ENCODE measurements at places on chromosomes 11 and 22.

GRCh38 chr11:77593883-77594282, 4.1 kb downstream of the AQP11 start:
- DNase-seq, result no peak

GRCh38 chr11:77596626-77597025, 6.9 kb downstream of the AQP11 start:
- no peak for DNase-seq

DNA sequence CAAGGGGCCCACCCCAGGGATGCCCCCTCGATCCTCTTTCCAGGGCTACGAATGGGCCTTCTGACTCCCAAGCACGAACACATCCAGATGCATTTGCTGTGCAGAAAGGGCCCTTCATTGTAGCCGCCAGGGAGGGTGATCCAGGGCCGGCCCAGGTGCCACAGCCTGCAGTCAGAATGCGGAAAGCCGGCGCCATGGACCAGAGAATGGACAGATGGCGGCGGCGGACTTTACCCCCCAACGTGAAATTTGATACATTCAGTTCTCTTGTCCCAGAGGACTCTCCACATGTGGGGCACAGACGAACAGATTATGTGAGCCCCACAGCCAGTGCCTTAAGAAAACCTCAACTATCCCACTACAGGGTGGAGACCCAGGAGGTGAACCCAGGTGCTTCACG, 87.2 kb downstream of the KIAA1671 start:
- DNase-seq, result no peak

- no peak for DNase-seq
These were observed 759.4 kb downstream of the OPCML start for GRCh38 chr11:132772703-132773545.

- DNase-seq, result no peak
These were observed 38.0 kb downstream of the TMEM45B start for GRCh38 chr11:129853518-129854231.

DNA sequence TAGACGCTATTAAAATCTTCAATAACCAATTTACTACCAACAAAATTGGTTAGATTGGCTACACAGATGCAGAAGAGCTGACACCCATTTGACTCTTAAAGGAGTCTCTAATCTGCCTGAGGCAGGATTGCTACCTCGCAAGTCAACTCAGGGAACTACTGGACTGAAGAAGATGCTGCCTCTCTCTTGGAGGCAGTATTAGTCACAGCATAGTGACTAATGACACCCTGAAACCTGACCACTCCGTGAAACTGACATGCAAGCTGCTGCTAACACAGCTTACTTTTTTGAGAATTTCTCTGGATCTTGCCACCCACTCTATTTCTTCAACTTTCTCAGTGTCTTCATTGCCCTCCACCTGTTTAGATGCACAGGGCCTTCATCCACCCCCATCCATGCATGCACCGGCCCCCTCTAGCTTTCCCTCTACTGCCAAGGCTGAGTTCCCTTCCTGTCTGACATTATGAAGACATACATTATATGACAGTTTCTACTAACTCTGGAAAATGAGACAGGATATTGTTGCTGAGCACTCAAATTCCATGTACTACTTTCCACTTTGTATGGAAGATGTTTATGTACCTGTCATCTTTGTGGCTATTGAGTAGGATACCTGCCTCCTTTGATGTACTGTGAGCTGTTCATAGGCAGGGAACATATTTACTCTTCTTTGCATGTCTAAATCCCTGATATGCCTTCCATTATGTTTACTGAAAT, 183.2 kb downstream of the MSANTD4 start:
- no peak for DNase-seq

- DNase-seq, result no peak
These were observed 4.0 kb downstream of the CCDC90B start for GRCh38 chr11:83282084-83282716.

- no peak for DNase-seq
These were observed 8.9 kb downstream of the YPEL1 start for GRCh38 chr22:21726650-21727049.

DNA sequence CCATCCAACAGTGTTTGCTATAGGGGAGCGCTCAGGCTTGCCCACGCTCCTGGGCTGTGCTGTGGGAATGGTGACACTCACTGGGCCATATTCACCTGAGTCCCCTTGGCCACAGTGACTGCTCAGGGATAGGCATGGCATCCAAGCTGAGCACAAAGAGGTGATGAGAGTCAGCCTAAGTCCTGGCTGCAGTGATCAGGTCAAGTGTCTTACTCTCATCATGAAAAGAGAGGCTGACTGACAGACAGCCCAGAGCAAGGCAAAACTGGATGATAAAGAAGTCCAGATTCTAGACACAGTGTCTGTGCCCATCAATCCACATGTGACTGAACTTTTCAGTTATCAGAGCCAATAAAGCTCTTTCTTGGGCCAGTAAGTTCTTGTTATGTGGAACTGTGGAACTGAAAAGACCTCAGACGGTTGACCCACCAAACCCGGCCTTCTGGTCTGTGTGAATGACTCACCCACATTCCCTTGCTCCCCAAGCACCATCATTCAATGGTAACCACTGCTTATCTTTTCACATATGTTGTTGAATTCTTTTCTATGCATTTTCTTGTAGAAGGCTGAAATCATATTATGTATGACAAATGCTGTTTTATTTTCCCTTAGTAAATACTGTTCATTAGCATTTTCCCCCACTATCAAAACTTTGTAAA, 43.2 kb upstream of the YPEL1 start:
- DNase-seq, result no peak

DNA sequence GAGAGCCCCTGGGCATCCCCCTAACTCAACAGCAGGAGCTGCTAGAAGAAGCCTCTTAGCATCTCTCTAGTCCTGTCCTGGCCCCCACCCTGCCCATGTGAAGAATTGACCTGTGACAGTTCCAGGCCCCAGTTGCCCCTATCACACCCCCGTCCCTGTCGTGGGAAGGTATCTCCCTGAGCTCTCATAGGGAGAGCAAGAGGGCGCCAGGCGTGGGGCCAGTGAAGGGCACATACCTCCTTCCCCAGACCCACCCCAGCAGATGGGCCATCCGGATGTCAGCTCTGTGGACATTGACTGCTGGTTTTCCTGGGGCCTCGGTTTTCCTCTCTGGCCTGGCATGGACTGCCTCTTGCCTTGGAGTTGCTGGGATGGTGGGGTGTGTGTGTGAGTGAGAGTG, 29.5 kb downstream of the CD82 start:
- no peak for DNase-seq

DNA sequence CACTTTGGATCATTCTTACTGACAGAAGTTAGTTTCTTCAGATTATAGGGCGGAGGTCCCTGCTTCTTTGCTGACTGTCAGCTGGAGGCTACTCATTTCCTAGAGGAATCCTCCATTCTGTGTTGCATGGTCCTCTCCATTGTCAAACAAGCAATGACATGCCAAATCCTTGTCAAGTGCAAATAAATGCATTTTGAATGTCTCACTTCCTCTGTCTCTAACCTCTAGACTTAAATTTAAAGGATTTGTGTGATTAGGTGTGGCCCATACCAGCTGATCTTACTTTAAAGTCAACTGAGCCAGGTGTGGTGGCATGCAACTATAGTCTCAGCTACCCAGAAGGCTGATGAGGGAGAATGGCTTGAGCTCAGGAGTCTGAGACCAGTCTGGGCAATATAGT, 458.4 kb upstream of the CCDC179 start:
- no peak for DNase-seq

DNA sequence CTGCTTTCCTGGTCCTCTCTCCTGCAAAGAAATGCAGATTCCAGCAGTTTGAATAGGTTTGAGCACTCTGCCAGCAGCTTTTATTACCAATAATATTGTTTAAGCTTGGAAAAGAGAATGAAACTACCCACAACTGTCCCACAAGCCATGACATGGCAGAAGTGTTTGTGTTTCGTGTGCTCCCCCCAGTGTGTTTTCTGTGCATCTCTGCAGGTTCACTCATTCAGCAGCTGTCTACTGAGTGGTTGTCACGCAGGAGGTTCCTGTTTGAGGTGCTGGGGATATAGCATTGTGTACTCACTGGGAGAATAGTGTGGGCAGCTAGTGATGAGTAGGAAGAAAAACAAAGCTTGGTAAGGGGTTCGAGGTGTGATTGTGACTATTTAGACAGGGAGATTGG, 55.3 kb upstream of the SUSD2 start:
- no peak for DNase-seq

GRCh38 chr11:47241841-47242301, 6.7 kb downstream of the ACP2 start:
- no peak for DNase-seq

- peak; percentile 20 for DNase-seq
These were observed 805 bp upstream of the QSER1 start for GRCh38 chr11:32891657-32892354.

- no peak for DNase-seq
These were observed at the start of gene OVCH2 for GRCh38 chr11:7706377-7706776. OVCH2 (minus strand) TSS chr11:7706477; CDS start chr11:7706394, 83 bp downstream.
